Cardiac septum (tissue), 1 donor: ENCODE measurements at places on chromosomes 11 and 22. TPM values are rescaled to one million over a fixed set of nuclear protein-coding genes. Genes with fewer than 3 reads are reported as not detected.

The INPP5J gene
- 13.8 TPM for total RNA-seq

The MGAT3 gene
- total RNA-seq: 24.1 TPM

The SNX32 gene
- total RNA-seq: 0.54 TPM

GRCh38 chr11:120376547-120377182 lies 40.5 kb downstream of the ARHGEF12 start:
- DNase-seq: no peak

DNA sequence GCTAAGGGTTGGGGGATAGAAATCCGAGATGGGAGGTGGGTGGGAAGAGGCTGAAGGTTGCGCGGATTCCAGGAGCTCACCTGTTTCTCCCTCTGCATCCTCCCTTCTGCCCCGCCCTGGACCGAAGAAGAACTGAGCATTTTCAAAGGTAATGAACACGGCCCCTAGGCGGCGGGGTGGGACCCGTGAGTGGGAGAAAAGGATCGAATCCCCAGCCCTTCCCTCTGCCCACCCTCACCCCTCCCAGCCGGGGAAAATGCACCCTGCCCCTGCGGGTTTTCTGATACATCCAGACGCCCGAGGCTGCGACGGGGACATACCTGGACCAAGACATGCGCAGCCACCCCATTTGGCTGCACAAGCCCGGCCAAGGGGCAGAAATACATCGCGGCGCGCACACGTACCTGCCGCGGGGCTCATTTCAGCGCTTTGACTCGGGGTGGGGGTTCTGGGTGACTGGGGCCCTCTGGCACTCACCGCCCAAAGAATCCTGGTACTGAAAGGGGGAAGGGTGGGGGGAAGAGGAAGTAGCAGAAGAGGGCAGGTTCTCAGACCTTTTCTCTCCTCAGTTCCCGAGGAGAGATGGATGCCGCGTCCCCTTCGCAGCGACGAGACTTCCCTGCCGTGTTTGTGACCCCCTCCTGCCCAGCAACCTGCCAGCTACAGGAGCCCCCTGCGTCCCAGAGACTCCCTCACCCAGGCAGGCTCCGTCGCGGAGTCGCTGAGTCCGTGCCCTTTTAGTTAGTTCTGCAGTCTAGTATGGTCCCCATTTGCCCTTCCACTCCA lies 6.0 kb downstream of the VSIG2 start:
- no peak for DNase-seq

- DNase-seq: no peak
Measured at GRCh38 chr11:113281052-113281725, 33.2 kb upstream of the TTC12 start.

- no peak for DNase-seq
Measured at GRCh38 chr22:48639896-48640748, 1187.6 kb downstream of the BRD1 start.

DNA sequence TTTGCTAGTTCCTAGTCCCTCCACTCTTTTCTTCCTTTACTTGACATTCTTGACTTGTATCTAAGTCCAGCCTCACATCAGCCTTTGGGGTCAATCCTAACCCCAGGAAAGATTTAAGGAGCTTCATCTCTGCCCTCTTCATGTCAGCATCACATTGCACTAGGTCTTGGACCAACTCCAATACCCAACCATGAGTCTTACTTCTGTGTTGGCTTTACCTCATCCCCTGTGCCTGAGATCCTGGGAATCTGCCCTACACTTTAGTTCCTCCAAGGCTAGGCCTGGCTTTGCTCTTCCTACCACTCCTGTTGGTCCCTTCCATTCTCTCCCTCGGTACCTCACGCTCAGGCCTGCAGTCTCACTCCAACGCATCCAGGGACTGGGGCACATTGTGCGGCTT lies 117.0 kb downstream of the SLC1A2 start:
- no peak for DNase-seq

GRCh38 chr11:13962198-13962561 lies 343 bp upstream of the SPON1 start:
- DNase-seq: no peak
